ENCODE measurements at places on chromosomes 12 and 14.

- no peak for DNase-seq
Measured at GRCh38 chr14:79028281-79028680, 858.1 kb downstream of the NRXN3 start.

- DNase-seq, result no peak
Measured at GRCh38 chr12:10142976-10143589, 13.1 kb upstream of the CLEC7A start.

DNA sequence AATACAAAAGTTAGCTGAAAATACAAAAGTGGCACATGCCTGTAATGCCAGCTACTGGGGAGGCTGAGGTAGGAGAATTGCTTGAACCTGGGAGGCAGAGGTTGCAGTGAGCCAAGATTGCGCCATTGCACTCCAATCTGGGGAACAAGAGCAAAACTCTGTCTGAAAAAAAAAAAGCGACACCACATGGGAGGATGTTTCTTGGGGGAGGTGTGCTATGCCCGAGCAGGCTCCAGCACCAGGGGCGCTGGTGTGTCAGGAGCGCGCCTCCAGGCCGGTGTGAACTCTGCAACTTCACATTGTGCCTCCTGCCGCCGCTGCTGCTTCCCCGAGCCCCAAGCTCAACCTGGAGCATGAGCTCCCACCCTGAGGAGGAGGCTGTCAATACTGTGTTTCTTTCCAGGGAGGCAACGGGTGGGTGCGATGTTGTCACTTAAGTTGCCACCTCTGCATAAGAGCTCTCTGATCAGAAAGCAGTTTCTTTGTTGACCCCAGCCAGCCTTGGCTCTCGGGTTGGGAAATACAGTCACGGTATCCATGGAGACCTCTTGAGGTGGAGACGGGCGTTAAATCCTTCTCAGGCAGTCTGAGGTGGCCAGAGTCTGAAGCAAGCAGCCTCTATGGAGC lies 18.9 kb downstream of the DEGS2 start:
- DNase-seq, result peak; percentile 59

DNA sequence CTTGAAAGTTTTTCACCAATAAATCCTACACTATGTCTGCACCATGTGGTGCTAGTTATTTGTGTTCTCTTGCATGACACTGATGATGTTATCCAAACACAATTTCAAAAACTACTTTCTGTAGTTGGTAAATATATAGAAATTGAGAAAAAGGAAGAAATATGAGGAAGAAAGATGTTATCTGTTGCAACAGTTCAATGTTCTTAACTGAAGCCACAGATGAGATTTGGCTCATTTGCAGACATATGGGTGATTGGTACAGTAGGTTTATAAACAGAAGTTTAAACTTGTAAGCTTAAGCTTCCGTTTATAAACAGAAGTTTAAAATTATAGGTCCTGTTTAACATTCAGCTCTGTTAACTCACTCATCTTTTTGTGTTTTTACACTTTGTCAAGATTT lies at the start of gene CLEC12A:
Gene CLEC12A, plus strand, starts transcription at position 229 of the 400 bp plus-strand sequence. CDS start 188 bp downstream, outside the sequence.
- DNase-seq, result no peak

DNA sequence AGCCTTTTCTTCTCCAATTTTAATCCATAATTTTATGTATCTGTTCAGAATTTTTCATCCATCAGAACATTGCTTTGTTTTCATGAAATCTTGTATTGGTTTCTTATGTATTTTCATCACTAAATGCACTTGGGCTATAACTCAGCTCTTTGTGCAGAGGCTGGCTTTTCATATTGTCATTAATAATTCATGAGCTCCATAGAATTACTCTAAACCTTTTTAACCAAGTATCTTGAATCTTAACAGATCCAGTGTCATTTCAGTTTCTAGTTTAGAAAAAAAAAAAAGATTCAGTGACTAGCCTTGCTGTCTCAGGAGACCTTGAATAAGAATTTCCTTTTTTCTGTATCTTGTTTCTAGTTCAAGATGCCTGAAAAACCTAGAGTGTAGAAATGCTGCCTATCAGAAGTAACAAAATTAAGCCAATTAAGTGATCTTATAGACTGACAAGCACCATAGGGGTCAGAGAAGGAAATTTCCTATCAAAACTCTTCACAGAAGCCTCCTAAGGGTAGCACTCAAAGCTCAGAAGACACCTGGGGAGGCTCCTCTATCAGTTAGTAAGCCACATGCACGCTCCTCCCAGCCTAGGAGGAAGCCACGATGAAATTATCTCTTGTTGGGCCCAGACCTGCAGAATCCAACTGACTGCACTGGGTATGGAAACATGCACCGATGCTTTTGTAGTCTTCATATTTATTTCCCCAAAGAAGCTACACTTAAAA lies 163.4 kb downstream of the KICS2 start:
- no peak for DNase-seq

GRCh38 chr14:105118646-105119407 lies 49.7 kb downstream of the JAG2 start:
- DNase-seq, result peak; percentile 38

GRCh38 chr12:130714091-130714590 lies 2.0 kb downstream of the RIMBP2 start:
- DNase-seq, result no peak

DNA sequence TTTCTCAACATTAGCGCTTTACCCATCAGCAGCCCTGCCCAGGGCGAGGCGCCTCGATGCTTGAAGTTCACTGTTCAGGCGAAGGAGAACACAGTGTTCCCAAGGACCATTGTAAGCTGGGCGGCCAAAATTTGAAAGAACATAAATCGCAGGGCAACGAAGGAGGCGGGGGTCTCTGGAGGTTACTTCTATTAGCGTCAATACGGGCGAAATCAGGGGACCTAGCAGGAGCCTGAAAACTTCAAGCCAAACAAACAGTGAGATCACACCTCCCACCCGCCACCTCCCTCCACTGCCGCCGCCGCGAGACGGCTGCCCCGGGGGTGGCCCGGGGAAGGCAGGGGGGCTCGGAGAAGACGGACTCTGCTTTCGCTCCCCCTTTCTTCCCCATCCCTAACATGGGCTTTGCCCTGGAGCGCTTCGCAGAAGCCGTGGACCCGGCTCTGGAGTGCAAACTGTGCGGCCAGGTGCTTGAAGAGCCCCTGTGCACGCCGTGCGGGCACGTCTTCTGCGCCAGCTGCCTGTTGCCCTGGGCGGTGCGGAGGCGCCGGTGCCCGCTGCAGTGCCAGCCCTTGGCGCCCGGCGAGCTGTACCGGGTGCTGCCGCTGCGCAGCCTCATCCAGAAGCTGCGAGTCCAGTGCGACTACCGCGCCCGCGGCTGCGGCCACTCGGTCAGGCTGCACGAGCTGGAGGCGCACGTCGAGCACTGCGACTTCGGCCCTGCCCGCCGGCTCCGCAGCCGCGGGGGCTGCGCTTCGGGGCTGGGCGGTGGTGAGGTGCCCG lies at the start of gene PDZRN4:
Gene PDZRN4, plus strand, starts transcription at position 263 of the 783 bp plus-strand sequence.
- no peak for DNase-seq

DNA sequence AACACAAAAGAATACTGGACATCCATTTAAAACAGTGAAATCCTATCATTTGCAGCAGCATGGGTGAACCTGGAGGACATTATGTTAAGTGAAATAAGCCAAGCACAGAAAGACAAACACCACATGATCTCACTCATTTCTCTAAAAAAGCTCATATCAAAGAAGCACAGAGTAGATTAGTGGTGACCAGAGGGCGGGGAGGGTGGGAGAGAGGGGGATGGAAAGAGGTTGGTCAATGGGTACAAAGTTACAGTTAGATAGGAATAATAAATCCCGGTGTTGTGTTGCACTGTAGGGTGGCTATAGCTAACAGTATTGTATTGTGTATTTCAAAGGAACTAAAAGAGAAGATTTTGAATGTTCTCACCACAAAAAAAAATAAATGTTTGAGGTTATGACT lies 52.4 kb downstream of the DUSP6 start:
- no peak for DNase-seq

DNA sequence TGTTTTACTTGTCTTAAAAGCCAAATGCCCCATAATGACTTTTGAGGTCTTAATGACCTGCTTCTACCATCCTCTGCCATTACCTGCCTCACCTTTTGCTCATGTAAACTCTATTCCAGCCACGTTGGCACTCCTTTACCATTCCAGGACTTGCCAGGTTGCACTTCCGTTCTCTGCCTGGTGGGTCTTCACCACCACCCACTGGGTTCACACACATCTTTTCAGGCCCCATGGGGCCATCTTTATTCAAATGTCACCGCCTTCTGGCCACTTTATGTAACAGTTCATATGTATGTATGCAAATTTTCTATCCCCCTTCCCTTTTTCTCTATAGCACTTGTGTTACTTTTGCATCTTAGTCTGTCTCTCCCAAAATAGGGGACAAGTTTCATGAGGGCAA lies 57.7 kb downstream of the ATP2A2 start:
- DNase-seq, result no peak

GRCh38 chr12:106682594-106683234 lies 91.8 kb upstream of the RIC8B start:
- no peak for DNase-seq

DNA sequence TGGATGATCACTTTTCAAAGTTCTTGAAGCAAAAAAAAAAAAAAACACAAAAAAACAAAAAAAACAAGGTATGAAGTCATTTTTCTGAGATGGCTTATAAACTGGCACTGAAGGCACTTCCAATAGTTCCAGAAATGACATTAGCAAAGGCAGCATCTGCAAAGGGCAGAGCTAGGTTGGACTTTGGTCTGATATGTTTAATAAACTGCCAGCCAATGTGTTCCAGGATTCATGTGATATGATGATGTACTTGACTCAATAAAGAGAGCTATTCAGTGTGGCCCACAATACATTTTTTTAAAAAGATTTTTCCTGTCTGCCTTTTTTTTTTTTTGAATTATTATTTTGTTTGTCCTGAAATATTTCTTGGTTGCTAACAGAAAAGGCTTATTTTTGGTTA lies 79.6 kb downstream of the VRK1 start:
- peak; percentile 19 for DNase-seq

- DNase-seq, result peak; percentile 53
Measured at GRCh38 chr12:124311292-124312109, 16.6 kb downstream of the RFLNA start.

DNA sequence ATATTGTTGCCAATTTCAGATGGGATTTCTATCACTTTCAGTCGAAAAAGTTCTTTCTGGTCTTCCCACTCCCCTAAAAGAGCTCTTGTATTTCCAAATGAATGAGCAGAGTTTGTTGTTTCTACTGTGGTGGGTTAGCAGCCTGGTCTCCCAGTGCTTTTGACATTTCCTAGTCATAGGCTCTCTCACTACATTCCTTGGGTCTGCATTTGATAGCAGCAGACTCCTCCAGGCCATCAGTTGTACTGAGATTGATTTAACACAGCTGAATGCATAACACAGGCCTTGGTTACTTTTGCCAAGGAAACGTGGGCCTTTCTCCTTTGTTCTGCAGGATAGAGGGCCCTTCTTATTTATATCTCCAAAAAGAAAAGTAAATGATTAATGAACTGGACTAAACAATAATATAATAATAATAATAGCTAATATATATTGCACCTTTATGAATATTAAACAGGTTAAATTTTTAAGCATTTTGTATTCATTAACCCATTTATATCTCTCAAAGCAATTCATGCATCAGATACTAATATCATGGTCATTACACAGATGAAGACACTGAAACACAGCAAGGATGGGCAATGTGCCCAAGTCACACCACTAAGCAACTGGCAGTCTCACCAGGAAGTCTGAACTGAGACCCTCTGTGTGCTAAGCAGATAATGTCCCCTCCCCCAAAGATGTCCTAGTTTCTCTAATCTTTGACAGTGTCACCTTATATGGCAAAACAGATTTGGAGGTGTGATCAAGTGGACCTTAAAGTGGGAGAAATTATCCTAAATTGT lies 1579.2 kb downstream of the AACS start:
- no peak for DNase-seq

- DNase-seq, result no peak
Measured at GRCh38 chr12:1122786-1123185, 131.8 kb downstream of the ERC1 start.

GRCh38 chr12:72093424-72093823 lies 154.8 kb downstream of the TPH2 start:
- no peak for DNase-seq

DNA sequence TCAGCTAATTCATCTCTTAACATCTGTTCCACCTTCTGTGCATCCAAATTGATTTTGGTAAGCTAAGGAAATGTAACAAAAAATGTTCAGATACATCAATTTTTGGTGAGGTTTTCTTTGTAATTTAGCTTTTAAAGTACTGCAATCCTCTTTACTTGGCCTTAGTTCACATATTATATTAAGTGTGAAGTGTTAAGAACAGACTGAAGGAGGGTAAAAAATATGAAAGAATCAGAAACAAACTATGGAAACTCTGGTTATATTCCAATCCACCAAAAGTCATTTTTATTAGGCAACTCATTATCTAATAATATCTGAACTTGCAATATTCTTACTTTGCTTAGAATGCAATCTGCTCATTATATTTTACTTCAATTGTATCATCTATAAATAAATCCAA lies 49.1 kb downstream of the CEP290 start:
- DNase-seq, result no peak

DNA sequence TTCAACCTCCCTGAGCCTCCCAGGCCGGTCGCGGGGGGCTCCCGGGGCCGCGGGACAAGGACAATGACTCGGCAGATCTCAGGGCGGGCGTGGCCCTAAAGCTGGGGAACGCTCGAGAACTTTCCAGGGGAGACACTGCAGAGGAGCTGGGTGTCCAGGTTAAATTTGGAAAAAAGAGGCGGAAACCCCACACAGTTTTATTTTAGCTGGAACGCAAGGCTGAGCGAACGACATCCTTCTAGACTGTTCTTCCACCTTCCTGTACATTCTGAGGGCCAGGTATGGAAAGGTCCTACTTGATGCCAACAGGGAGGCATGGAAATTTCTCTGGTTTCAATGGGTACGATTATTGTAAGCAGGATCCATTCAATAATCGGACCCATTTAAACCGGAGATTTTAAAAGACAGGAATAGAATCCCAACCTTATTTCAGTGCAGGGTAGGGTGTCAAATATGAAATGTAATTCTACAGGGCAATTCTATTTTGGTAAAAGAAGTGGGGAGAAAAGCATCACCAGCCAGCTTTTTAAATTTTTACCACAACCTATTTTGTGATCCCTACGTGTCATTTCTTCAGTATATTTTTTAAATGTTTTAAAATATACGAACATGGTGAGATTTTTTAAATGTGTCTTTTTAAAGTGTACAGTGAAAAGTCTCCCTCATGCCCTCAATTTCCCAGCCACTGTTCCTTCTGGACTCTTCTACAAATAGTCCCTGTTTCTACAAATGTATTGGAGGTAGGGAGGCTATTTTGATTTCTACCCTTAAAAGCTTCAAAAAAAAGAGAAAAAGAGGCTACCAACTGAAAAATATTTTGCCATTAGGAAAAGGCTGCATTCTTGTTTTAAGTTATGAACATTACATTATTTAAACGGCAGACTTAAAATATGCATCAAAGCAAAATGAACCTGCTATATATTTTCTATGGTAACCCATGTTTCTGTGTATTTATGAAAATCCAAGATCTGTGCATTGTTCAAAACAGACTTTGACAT lies 1.1 kb upstream of the UBC start:
- DNase-seq, result peak; percentile 82

DNA sequence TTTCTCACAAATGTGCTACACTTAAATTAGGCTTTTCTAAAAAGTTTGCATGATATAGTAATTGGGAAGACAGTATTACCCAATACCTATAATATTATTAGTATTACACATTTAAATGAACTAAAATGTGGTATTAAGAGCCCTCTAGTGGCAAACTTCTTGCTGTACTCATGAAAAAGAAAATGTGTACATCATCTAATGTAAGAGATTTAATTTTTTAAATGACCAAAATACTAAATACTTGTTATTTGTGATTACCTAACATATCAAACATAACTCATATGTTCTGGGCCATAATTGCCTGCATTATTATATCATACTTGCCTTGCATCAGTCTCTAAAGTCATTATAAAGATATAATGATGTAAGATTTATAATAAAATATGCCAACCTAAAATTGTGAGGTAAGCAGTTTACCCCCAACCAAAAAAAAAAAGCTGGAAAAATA lies 64.2 kb downstream of the DNAI7 start:
- DNase-seq, result no peak

All from mucosa of descending colon (tissue), 3 donors.